ENCODE measurements at places on chromosomes 11 and 22.

GRCh38 chr11:129155745-129156144 lies 36.4 kb downstream of the ARHGAP32 start:
- DNase-seq, result no peak

- no peak for DNase-seq
Observed at GRCh38 chr11:9739123-9739900, 75.4 kb downstream of the SWAP70 start.

DNA sequence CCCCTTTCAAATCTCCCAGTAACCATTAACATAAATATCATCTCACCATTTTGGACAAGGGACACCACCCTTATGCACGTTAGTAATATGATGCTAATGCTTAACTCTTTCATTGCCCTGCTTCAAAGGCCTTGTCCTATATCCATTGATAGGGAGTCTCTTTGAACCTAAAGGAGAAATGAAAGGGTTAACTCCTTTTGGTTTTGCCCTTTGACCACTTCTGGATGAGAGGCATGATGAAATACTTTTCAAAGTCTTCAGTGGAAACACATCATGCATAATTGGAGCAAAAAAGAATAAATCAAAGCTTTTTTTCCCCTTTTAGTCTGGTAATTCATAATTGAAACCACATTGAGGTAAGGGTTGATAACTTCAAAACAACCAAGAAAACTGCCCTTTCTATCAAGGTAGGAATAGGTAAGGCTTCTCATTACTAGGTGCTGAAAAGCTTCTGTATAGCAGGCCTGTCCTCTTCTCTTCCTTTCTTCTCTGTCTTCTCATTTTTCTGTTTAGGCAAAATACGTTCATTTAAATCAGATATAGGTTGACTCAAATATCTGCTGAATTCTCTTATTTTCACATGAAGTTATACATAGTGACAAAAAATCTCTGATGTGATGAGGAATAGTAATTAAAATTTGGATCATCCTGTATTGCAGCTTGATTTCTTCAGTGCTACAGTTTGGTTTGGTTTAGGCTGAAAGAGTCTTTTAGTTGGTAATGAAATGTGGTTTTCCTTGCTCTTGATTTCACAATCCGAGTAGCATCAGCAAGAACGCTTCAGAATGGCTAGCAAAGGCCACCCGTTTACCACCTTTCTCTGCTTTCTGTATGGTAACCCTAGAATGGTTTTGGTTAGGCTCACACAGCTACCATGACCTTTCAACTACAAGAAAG lies 94.8 kb downstream of the EXT2 start:
- no peak for DNase-seq

GRCh38 chr11:27875831-27876775 lies 175.8 kb upstream of the BDNF start:
- DNase-seq, result no peak

DNA sequence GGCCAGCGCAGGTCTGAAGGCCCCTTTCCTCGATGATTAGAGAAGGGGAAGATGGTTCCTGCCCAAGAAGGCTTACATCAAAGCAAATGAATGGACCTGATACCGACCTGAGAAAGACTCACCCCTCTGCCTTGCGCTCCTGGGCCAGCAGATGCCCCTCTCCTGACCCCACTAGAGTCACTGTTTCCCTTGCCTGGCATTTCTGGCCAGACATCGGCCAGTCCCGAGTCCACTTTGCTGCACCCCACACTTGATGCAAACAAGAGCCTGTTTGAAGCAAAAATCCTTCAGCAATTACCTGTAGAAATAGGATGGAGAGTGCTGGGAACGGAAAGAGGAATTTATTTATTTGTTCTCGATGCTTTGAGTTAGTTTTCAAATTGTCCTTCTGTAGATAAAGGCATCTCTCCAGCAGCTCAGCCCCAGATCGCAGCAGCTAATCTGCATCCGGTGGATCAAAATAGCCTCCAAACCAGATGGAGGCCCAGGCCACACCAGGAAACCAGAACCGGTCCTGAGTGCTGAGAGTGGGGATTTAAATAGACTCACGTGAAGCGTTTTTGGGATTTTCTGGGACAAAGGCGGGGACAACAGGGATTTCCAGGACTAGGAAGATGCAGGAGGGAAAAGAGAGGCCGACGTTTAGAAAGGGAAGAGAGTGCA lies 148.6 kb downstream of the TRIM29 start:
- DNase-seq, result no peak

DNA sequence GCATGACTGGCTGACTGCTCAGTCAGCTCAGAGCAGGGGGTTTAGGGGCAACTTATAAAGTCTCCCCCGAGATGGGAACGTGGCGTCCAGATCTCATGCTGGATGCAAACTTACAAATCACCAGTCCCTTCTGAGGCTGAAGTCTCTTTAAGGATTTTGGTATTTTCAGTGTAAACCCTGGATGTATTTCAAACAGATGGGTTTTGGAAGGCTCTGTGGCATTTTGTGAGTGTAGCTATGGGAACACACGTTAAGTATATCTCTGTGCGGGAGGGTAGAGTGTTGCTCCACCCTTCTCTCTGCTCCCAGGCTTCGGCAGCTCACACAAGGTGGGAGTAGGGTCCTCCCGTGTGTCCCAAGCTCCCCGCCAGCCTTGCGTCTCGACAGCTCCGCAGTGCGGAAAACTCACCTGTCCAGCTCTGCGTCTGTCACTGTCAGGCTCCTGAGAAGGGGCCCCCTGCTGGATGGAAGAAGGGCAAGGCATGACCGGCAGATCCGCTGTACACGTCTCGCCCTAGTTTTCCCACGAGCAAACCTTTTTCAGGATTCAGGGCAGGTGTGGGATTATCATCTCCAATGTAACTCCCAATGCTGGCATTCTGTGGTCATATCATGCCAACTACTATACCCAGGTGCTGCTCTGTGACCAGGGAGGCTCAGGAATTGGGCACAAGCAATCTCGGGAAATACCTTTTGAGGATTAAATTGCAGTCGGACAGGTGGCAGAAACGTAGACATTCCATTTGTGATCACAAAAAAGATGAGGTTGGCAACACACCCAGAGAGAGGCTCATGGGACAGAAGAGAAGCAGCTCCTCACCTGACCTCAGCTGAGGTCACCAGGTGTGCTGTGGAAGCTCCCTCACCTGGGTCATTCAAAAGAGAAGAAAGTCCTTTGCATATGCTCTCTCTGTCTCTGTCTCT lies 313.9 kb upstream of the B3GAT1 start:
- no peak for DNase-seq

GRCh38 chr11:103928040-103928801 lies 108.2 kb upstream of the DDI1 start:
- DNase-seq, result no peak

- no peak for DNase-seq
Observed at GRCh38 chr11:104130161-104130560, 33.8 kb downstream of the PDGFD start.

DNA sequence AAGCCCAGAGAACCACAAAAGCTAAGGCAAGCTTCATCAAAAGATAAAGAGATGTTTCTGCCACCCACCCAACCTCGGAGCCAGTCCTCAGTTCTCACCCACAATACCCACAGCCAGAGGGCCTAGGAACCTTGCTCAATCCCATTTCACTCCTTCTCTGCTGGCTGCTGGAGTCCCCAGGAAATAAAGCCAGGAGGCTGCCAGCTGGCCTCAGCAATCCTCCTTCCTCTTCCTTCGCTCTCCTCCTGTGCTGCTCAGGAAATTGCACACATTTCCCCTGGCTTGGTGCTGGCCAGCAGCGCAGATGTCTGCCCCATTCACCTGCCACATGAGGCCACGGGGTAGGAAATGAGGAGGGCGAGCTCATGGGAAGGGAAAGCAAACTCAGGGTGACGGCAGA lies 91.8 kb upstream of the LDLRAD3 start:
- DNase-seq, result no peak

DNA sequence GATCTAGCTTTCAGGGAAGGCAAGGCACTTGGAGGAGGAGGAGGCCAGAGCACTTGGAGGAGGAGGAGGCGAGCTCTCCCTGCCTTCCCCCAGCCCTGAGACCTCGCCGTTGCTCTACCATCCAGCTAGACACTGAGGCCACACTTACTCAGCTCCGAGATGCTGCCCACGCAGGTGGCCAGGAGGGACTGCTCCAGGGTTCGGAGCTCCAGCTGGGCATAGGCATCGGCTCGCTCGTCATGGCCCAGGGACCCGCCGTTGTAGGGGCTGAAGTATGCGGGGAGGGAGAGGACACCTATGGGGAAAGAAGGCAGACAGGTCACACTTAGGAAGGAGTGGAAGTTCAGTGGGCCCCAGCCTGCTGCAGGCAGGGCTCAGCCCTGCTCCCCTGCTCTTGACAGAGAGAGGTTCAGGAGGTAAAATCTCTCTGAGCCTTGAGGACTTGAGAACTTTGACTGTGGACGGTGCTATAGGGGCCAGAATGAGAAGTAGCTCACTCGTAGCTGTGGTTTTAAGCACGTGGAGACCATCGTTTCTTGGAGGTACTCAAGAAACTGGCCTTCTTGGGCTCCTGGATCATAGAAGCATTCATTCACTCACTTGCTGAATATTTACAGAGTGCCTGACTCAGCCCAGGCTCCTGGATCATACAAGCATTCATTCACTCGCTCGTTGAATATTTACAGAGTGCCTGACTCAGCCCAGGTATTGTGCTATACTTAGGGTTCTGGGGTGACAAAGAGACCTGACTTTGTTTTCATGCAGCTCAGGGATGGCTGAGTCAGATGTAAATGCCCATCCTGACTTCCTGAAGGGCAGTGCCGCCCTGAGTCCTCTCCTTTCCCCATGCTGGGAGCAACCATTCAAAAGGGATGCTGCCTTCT lies 99.2 kb downstream of the NAT10 start:
- no peak for DNase-seq

DNA sequence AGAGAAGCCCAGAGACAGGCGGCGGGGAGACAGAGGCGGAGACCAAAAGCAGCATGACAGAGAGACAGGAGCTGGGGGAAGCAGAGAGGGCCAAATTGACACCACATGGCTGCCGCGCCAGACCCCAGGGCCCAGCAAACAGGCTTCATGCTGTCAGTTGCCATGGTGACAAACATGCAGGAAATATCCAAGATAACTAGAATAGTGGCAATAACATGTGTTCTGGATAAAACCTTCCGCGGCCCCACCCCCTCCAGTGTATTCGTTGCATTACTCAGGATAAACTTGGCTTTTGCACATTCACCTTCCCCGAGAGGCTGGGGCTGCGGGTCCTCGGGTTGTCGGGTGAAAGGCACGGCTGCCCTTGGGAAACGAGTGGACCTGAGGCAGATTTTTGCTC lies 49.9 kb upstream of the CDON start:
- DNase-seq, result no peak

DNA sequence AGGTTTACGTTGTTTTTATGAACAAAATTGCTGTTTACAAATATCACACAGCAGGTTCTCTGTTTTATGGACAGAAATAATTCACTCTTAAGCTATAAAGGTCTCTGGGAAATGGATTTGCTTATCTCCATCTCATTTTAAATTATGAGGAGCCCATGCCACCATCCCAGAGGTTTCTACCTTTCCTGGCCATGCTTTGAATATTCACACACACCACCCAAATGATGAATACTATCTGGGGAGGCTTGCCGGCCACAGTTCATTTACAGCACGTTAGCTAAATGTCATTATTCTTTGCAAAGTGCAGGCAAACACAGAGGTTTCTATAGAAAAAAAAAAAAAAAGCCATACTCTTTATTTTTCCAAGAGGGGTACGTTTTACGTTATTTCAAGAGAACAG lies 1446.7 kb downstream of the FAM181B start:
- DNase-seq, result no peak

DNA sequence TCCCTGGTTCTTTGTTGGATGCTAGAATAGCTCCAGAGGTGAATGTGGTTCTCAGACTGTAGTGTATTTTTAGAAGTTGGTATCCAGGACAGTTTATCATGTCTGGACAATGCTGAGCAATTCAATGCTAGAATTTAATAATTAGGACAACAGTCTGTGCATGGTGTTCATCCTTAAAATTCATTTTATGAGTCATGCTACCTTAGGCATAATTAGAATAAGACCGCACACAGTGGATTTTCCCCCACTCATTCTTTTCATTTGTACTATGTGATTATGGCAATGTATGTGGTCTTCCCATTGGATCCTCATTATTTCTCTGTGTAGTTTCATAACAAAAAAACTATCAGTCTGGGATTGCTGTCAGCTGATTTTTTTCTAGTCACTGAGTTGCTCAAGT lies 196.7 kb downstream of the ARHGAP42 start:
- DNase-seq, result no peak

DNA sequence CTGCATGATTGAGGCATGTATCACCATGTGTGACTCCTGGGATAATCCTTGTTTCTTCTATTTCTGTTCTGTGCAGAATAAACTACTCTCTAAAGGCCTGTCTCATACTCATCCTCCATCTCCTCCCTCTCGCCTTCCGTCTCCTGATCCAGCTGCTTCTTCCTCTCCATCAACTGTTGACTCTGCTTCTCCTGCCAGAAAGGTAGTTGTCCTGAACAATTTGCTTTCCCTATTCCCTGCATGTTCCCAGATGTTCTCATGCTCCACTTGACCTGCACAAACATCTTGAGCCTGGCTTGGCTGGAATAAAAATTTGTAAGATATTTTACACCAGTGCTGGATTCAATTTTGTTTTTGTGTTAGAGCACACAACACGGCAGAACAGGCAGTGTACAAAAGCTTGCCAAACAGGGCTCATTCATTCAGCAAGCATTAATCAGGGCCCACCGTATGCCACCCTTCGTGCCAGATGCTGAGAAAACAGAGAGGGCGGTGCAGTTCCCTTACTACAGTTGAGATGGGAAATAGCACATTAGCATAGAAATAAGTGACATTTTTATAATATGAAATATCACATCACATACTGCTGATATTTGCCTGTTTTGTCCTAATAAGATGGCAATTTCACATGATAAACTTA lies 133.3 kb upstream of the PARVA start:
- no peak for DNase-seq

DNA sequence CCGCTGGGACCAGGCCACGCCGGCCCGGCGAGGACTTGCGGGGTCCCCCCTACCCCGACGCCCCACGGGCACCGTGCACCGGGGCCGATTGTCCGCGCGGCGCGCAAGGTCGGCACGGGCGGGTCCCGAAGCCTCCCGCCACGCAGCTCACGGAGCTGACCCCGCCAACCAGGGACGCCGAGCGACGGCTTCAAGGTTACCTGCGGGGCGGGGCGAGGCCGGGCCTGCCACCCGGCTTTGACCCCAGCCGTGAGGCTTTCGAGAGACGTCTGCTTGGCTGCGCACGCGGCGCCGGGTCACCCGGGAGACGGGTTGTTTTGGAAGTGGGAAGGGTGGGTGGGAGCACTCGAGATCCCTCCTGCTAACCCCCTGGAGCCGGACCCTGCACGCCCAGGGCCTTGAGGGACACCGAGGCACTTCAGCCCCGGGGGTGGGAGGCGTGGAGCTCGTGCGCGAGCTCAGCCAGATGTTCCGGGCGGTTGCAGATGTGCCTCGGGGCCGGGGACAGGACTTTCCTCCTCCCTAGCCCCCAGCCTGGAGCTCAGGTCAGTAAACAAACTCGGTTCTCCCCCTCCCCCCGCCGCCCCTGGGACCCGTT lies 3.2 kb upstream of the WNT11 start:
- DNase-seq, result no peak

DNA sequence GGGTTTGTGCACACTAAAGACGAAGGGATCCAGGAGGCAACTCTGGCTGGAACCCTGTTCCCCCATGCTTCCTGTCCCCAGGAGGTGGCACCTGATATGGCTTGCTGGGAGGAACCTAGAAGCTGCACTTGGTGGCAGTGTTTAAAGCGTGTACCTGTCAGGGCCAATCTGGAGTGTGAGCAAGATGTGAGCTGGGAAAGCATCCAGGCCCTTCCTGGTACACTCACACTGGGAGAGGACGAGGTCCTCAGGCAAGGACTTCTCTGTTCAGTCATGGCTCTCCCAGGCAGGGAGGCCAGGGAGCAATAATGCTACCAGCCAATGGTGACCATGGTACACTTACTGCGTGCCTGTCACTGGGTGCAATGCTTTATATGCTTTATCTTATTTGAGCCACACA lies 130.7 kb upstream of the NECTIN1 start:
- no peak for DNase-seq

GRCh38 chr11:44695169-44695833 lies 31.5 kb upstream of the TSPAN18 start:
- no peak for DNase-seq

All from T follicular helper cell (primary cell).